ENCODE measurements at places on chromosomes 11 and 22.
A peak's percentile ranks its signal among the peaks of the same experiment; 100 is the strongest.

DNA sequence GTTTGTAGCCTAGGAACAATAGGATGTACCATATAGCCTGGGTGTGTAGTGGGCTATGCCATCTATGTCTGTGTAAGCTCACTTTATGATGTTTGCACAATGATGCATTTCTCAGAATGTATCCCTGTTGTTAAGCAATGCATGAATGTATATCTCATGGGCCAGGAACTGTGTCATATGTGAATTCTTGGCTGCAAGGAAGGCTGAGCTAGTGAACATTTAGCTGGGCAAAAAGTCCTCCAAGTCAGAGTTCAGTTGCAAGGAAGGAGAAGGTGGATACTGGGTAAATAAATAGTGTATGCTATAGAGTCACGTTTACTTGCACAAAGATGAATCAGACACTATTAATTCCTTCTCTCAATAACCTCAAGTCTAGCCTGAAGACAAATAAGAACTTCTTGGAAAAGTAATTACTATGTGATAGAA is 136.1 kb downstream of the EHF start:
- DNase-seq: no peak

- DNase-seq: no peak
These were observed 90.5 kb downstream of the UBASH3B start for GRCh38 chr11:122746050-122746478.

GRCh38 chr11:66183494-66184048 is 84.9 kb upstream of the RAB1B start:
- no peak for DNase-seq

DNA sequence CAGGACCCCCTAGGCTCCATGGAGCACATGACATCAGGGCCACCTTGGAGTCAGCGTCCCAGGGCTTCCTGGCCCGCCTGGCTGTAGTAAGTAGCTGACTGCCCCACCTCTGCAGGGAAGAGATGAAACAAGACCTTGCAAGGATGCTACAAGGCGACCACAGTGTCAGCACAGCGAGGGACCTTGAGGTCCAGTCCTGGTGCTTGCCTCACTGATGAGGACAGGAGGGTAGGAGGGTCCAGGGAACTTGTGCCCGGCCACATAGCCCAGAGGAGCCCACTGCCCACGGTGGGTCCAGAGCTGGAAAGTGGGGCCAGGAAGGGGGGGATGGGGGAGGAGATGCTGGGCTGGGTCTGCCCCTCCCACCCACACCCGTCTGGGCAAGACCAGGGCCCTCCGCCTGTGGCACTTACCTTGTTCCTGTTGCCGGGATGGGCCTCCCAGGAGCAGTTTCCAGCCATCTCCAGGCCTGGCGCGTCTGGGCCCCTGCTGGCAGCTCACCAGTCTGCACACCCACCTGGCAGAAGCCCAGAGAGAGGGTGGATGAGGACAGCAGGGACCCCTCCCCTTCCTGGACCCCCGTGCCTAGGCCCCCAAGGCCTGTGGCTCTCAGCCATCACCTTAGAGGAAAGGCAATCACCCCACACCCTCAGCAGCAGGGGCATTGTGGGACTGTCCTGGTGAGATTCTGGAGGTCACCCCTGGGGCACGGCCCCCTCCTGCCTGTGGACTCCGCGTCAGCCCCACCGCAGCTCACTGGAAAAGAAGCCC is 3.4 kb downstream of the MRGPRF start:
- no peak for DNase-seq

DNA sequence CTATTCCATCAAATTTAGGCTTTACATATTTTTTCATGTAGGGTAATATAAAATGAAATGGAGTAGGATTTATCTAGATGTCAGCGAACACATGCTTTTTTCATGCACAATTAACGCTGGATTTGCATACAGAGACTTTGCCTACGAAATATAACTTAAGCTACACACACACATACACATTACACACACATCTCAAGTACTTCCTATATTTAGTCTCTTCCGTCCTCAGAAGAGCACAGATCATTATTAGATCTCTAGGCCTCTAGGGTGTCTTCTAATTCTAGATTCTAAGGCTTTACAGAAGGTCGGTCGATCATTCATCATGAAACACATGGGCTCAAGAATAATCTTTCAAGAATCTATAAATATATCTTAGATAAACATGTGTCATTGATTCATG is 3.8 kb upstream of the MS4A13 start:
- DNase-seq: no peak

GRCh38 chr11:69374110-69374945 is 80.4 kb downstream of the MYEOV start:
- no peak for DNase-seq

DNA sequence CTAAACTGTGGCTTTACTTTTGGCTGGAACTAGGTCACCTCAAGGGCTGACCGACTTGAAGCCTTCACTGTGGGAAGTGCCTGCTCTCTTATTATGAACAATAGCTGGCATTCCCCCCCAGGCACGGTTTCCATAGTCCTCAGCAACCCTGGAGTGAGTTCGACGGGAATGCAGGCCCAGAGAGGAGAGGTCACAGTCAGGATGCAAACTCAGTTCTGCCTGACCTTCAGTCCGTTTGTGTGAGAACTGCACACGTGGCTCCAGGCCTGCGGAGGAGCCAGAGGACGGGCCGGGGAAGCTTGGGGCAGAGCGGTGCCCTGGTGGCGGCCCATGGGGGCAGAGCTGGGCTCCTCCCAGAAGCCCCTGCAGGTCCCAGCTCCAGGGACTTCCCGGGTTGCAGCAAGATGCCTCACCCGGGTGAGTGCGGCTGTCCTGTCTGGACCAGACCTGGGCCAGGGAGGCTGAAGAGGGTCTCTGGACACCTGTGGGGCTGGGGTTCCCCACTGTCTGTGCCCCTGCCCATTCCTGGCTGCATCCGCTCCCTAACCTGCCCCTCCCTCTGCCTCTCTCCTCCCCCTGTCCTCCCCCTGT is 17.2 kb downstream of the SLC25A18 start:
- DNase-seq: no peak

- DNase-seq: peak; percentile 78
These were observed 150.1 kb upstream of the UBASH3B start for GRCh38 chr11:122505304-122506006.

- DNase-seq: no peak
These were observed 1.7 kb downstream of the AP5B1 start for GRCh38 chr11:65778901-65779668.
